ENCODE measurements at places on chromosomes 12 and 14. TPM values are rescaled to one million over a fixed set of nuclear protein-coding genes. Genes with fewer than 3 reads are reported as not detected.

GRCh38 chr12:68844788-68845695 lies 37.1 kb downstream of the MDM2 start:
- no peak for DNase-seq

DNA sequence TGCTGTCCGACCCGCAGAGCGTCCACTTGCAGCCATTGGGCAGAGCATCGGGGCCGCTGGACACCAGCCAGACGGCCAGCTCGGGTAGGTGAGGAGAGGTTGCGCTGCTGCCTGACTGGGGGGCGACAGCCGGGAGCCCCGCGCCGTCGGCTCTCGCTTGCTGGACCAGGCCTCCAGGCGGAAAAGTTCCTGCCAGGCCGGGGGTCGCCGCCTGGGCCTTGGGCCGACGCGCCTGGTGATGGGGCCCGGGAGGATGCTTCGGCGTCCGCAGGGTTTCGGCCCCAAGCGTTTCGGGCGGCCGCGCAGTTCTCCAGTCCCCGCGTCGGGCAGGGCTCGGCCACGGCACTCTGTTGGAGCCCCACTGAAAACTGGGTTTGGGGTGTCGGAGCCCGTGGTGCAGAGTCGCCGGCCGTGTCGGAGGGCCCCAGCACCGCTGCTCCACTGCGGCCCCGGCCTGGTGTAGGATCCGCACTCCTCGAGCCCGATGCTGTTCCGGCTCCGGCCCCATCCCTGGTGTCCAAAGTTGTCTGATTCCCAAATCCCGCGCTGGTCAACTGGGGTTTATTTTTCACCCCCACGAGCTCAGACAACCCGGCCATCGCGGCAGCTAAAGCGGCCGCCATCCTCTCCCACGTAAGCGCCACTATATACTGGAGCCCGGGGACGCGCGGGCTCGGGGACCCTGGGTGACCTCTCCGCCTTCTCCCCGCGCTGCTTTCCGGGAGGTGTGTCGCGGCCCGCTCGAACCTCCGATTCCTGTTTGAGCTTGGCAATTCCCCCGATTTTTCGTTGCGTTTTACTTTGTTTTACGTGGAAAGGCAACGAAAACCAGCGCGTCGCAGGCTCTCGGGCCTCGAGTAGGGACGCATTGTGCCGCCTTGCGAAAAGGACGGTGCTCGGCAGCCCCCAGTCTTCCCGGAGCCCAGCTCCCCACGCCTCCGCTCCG lies 872 bp downstream of the VSX2 start:
- DNase-seq = no peak

DNA sequence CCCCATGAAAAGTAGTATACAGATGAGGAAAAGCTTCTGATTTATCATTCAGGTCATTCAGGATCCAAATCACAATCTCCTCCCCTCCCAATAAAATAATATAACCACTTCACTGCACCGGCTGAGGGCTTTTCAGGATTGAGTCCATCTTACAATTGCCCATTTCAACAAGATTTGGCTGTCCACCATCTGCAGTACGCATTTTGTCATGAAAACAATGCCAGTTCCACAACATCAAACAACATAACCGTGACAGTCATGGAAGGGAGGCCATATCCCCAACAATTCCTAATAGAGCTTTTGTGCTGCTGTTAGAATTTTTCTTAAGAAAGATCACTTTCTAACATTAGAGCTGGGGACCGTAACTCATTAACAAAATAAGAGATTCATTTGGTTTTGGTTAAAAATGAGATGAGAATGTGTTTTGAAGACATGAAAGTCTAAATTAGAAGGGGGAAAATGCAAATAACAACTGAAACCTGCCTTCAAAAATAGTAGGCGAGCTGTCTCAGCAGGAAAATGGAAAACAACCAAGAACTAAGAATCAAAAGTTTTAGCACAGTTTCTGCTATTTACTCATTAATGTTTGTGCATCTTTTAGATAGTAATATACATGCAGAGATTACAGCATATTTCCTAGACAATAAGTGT lies 38.3 kb upstream of the TMTC2 start:
- DNase-seq = no peak

GRCh38 chr14:95515596-95516552 lies 576 bp downstream of the SYNE3 start:
- peak; percentile 77 for DNase-seq

- DNase-seq = no peak
Observed at GRCh38 chr12:43120150-43120549, 431.9 kb downstream of the ADAMTS20 start.

DNA sequence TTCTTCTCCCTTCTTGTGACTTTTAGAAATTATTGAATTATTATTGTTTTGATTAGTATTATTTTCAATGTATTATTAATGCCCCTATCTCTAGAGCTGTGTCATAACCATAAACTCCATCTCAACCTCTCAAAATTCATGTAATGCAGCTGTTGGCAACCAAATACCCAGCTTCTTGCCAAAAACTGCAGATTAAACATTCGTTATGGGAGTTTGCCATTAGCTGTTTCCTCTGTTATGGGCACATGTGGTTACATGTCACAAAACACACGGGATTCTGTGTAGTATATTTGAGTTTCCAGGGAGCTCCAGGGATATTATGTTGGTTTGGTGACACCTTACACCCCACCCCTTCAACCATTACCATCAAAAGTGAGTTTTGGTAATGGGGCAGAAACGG lies 2.8 kb upstream of the ALX1 start:
- no peak for DNase-seq

- no peak for DNase-seq
Observed at GRCh38 chr12:123064366-123064765, 83.9 kb downstream of the ARL6IP4 start.

DNA sequence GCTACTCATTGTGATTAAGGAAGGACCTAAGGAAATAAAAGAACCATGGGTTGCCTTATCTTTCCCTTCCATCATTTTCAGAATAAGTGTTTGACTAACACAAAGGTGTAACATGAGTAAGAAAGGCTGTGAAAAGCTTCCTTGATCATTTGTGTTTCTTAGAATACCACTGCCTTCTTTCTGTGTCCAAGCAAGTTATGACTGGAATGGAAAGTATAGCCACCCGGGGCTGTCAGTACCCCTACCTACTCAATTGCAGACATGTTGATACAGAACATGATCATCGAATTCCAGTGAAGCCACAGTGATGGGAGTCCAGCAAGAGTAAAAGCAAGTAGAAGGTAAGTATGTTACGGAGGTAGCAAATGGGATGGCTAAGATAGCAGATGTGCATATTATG lies 209.8 kb downstream of the PELI2 start:
- DNase-seq = no peak

- no peak for DNase-seq
Observed at GRCh38 chr12:114221957-114222630, 183.8 kb downstream of the TBX5 start.

DNA sequence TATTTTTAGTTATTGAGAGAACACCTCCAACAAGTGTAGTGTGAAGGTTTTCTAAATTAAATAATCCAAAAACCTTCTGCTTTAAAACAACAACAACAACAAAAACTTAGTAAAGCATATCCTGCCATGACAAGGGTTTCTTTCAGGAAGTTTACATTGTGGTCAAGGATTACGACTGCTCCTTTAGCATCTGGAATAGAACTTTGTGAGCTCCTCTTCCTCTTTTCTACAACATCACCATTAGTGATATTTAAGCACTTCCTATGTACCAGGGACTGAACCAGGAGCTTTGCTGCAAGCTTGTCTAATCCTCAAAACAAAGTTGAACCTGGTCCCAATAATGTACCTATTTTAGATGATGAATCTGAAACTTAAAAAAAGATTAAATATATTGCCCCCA lies 315.4 kb upstream of the KITLG start:
- no peak for DNase-seq

GRCh38 chr12:41333974-41334373 lies 145.9 kb downstream of the PDZRN4 start:
- DNase-seq = no peak

- DNase-seq = peak; percentile 94
Observed at GRCh38 chr12:49366652-49367380, 446 bp upstream of the SPATS2 start.

DNA sequence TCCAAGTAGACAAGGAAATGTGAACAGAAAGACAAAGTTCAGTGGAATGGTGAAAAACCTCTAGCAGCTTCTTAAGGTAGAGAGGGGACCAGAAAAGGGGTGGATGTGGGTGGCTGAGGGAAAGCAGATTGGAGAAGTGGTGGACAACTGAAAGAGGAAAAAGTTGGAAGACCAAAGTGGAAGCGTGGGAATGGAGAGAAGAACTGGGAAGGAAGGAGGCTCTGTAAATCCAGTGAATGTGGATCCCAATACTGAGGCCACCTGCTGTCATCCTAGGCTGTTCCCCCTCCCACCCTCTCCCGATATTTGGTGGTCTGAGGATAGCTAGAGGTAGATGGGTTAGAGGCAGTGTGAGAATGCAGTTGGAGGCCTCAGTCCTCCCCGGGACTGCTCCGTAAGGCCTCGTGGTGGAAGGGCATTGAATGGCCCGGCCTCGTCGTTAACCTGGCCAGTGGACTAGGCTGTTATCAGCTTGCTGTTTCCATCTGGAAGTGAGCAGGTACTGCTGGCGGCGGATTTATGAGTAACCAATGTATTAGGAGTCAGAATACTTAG lies 822 bp upstream of the POU6F1 start:
- no peak for DNase-seq

Gene SIX6
- total RNA-seq = not detected

- peak; percentile 47 for DNase-seq
Observed at GRCh38 chr14:94598816-94599655, 13.2 kb upstream of the SERPINA3 start.

- peak; percentile 77 for DNase-seq
Observed at GRCh38 chr12:110844551-110845338, 2.0 kb upstream of the CCDC63 start.

- no peak for DNase-seq
Observed at GRCh38 chr14:83047059-83047830, 1513.6 kb upstream of the SEL1L start.

DNA sequence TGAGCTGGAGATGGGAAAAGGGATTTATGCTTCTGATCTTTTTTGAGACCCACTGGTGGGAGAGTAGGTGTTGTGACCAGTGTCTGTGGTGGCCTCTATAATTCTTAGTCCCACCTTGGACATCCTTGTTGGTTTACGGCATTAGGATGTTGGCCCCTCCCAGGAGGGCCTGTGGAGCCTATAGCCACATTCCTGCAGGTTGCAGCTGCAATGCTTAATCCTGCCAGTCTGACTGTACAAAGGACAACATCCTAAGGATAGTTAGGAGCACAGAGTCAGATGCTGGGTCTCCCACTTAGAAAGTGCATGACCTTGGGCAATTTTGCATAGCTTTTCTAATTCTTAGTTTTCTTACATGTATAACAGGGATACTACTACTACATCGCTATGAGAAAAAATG lies 150.9 kb upstream of the SLC38A2 start:
- no peak for DNase-seq

Gene DACT1
- total RNA-seq = 9.7 TPM
